ENCODE measurements at places on chromosomes 1 and 21.

- no peak overlapping the region for H3K27ac ChIP-seq
- no peaks in the 10 kb centered on the region for H3K27me3 ChIP-seq
- peaks cover 70% of the 10 kb centered on the region for H3K36me3 ChIP-seq
- H3K4me1 ChIP-seq = no peaks in the 10 kb centered on the region
- no peak for DNase-seq
Measured at GRCh38 chr21:37176716-37177115, 90.4 kb downstream of the VPS26C start.

GRCh38 chr1:20138961-20139550, at the start of gene PLA2G2F:
Gene PLA2G2F, plus strand, starts transcription at chr1:20139323. Its CDS starts 105 bp downstream, at chr1:20139428.
- no peaks in the 10 kb centered on the region for H3K27me3 ChIP-seq
- no peaks in the 10 kb centered on the region for H3K36me3 ChIP-seq
- H3K4me1 ChIP-seq = no peaks in the 10 kb centered on the region

GRCh38 chr1:192730198-192730597, 78.6 kb upstream of the RGS2 start:
- H3K4me3 ChIP-seq = no peak overlapping the region
- H3K27me3 ChIP-seq = no peaks in the 10 kb centered on the region
- DNase-seq = no peak
- H3K4me1 ChIP-seq = no peaks in the 10 kb centered on the region
- H3K36me3 ChIP-seq = no peaks in the 10 kb centered on the region

DNA sequence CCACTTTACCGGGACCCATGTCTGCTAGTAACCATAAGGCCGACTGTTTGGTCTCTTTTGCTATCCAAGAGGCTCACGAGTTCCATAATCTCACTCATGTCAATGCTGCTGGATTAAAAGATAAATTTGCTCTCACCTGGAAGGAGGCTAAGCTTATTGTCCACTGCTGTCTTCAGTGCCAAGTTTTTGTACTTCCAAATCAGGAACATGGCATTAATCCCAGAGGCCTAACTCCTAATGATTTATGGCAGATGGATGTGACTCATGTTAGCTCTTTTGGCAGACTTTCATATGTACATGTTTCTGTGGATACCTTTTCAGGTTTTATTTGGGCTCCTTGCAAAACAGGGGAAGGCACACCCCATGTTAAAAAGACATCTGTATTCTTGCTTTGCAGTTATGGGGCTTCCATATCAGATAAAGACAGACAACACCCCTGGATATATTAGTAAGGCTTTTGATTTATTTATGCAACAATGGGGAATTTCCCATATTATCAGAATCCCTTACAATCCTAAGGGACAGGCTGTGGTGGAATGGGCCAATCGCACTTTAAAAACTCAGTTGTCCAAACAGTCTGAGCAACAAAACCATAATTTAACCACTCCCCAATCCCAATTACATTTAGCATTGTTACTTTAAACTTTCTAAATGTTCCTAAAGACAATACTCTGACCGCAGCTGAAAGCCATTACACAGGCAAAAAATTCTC, 162.7 kb downstream of the IER5 start:
- H3K4me3 ChIP-seq = no peak overlapping the region
- H3K27me3 ChIP-seq = no peaks in the 10 kb centered on the region
- H3K4me1 ChIP-seq = no peaks in the 10 kb centered on the region
- H3K36me3 ChIP-seq = no peaks in the 10 kb centered on the region

- no peaks in the 10 kb centered on the region for H3K4me1 ChIP-seq
- DNase-seq = no peak
- H3K27me3 ChIP-seq = peaks cover 6% of the 10 kb centered on the region
- H3K27ac ChIP-seq = no peak overlapping the region
- H3K36me3 ChIP-seq = no peaks in the 10 kb centered on the region
Measured at GRCh38 chr1:63793741-63794240, 20.0 kb downstream of the ROR1 start.

GRCh38 chr1:247421074-247421473, 5.1 kb downstream of the NLRP3 start:
- H3K27ac ChIP-seq = no peak overlapping the region
- no peak overlapping the region for H3K4me3 ChIP-seq
- no peak for DNase-seq
- H3K36me3 ChIP-seq = peaks cover 37% of the 10 kb centered on the region
- no peaks in the 10 kb centered on the region for H3K27me3 ChIP-seq
